Ammon's horn (tissue), 1 donor: ENCODE measurements at places on chromosomes 4 and X.

GRCh38 chr4:86338989-86339388 lies 20.9 kb downstream of the MAPK10 start:
- no peak for DNase-seq

DNA sequence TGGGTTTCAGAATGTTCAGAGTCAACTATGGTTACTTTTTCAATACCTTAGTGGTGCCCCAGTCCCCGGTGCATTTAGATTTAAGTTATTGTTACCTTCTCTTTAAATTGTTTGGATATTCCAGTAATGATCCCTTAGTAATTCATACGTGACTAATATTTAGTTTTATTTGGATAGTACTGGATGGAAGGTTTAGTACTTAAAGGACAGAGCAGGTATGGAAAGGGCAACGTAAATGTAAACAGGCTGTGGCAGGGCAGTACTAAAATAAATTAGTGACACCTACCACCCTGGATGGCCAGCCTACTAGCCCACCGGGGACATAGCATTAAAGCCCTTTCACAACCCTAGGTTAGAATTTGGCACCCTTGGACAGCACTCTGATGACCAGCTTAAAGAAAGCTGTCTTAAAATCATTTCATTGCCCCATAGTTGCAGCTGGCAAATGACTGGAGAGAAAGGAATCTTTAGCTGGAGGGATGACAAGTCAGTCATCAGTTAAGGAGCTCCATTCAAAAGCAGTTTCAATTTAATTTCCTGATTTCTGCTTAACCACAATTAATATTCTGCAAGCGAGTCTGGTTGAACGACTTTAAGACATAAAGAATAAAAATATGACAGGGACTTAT lies 16.4 kb downstream of the PLP1 start:
- DNase-seq, result no peak

- DNase-seq, result no peak
These were observed 89.1 kb upstream of the TSPAN5 start for GRCh38 chr4:98747393-98748091.

DNA sequence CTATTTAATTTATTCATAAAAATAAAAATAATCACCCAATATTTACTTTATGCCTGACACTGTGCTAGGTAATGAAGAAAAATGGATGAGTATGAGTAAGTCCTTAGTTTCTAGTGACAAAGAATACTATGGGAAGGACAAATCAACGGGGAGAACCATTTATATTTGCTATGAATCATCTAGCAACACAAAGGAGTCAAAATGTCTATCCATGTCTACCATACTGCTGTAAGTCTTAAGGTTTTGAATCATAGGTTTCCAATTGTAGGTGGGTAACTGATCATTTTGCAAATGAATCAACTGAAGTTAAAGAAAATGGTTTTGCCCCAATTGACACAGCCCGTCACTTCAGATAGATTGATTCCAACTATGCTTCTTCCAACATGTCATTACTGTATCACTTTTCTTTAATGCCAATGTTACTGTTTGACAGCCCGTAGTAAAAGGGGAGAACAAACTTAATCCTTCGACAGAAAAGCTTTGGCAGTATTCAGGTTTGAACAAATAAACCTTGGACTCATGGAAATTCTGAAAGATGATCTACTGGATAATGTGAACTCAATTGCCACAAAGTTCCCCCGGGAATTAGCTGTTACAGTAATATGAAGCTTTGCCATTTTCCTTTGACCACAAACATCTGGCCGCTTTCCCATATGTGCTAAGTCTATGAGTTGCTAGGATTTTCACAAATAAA lies 3.2 kb downstream of the TDO2 start:
- DNase-seq, result no peak

DNA sequence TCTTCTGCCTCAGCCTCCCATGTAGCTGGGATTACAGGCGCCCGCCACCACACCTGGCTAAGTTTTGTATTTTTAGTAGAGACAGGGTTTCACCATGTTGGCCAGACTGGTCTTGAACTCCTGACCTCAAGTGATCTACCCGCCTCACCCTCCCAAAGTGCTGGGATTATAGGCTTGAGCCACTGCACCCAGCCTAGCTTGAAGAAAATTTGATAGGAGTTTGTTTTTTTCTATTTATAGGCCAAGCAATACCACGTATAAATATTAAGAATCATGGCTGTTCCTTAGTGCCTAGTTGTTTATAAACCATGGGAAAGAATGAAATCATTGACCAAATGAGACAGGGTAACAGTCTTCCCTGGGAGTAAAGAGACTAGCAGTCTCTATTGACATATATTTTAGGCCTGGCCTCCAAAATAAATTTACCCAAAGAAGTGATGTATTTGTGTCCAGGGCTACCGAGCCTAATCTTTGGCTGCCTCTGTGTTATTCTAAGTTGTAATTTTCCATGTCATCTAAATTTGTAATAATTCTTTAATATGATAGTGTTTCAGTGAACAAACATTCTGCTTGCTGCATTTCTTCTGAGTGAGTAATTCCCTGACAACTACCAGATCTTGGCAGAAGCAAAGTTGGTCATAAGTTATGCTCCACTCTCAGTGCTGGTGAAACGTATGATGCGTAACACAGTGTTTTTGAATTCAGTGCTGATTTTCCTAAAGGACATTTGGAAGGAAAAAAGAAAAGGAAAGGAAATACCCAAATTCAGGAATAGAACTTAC lies 10.3 kb downstream of the PKD2 start:
- DNase-seq, result peak; percentile 35

DNA sequence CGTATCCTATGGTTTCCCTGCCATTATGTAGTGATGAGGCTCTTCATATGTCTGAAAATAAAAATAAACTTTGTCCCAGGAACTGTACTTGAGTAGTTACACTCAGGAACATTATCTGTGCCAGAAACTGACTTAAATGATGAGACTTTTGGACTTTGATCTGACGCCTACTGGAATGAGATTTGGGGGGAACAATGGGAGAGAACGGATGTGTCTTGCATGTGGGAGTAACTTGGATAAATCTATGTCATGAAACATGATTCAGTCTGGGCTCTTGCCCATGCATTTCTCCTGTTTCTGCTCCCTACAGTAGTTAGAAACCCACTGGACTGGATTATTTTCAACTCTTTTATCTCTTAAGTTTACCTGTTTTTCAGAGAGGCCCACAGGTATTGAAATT lies 2351.4 kb downstream of the PCDH7 start:
- no peak for DNase-seq

- DNase-seq, result peak; percentile 55
These were observed 54.4 kb downstream of the NBDY start for GRCh38 chrX:56783450-56783831.
